ENCODE measurements at places on chromosomes 6 and 20.

- DNase-seq = peak; percentile 31
Observed at GRCh38 chr6:38080889-38081288, 261.4 kb downstream of the ZFAND3 start.

DNA sequence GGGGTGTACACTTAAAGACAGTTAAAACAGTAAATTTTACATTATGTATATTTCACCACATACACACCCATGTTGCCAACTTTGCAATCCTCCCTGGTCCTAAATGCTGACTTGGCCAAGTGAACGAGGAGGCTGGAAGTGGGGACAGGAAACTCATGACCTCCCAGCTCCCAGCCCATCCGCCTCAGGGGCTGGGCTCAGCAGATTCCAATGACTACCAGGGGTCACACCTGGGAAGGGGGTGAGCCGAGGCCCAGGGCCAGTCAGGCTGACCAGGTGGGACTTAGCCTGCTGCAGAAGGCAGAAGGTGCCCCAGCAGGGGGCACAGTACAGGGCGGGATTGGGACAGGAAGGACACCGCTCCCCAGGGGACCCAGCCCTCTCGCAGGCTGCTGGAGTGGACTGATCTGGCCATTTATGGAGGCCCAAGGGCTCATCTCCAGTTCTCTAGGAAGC, 2.4 kb downstream of the SIGLEC1 start:
- DNase-seq = peak; percentile 17

- no peak for DNase-seq
Observed at GRCh38 chr6:48423640-48424365, 312.8 kb upstream of the PTCHD4 start.

DNA sequence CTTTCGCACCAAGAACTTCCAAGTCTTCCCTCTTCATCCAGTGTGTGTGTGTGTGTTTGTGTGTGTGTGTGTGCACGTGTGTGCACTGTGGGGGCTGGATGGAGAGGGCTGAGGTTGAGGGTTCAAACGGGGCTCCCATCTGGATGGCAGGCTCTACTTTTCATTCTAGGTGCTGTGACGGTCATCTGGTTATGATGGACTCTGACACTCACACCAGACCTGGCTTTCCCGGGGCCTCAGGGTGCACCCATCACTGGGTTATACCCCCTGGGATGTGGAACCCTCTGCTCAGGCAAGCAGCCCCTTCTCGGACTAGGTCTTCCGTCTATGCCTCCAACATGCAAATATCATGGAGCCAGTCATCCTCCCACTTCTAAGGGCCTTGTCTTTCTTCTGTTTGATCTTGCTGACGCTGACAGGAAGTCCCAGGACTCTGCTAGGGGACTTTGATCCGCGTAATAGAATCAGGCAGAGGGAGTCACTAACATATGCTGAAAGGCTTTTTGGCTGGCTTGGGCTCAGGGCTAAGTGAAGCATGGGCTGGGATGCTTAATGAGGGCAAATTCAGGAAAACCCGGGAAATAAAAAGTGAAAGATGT, 313.6 kb downstream of the CDC5L start:
- no peak for DNase-seq

DNA sequence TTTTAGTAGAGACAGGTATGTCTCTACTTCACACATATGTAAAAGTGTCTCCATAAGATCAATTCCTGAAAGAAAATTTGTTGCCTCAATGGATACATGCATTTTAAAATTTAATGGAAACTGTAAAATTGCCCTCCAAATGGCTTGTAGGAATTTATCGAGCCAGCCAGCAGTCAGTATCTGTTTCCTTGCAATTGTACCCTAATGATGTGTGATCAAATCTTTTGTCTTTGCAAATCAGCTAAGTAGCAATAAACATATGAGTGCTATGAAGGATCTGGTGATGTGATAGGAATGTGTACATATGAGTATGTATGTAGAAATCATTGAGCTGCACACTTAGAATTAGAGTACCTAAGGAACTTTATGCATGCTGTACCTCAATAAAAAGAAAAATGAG, 253.0 kb downstream of the MAFB start:
- no peak for DNase-seq

DNA sequence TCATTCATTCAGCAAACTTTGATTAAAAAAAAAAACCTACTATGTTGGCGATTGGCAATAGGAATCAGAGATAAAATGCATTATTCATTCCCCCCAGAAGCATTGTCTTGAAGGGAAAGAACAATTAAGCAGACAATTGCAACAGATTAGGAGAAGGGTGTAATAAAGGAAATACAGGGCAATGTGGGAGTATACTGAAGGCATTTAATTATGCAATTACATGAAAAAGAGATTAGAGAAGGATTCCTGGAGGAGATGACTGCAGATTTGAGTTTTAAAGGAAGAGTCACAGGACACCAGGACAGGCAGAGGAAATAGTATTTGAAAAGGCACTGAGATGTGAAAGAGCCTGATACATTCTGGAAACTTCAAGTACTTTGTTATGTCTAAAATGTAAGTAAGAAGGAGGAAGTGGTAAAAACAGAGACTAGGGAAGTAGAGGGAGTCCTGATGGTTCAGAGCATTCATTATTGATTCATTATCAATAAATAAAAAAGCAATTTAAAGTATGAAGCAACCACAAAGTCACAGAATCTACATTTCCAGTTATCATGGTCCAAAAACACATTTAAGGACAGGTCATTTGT, 43.7 kb downstream of the THEMIS start:
- no peak for DNase-seq

GRCh38 chr6:10320291-10320690, 94.6 kb downstream of the TFAP2A start:
- DNase-seq = no peak

GRCh38 chr6:3573670-3574069, 116.8 kb upstream of the SLC22A23 start:
- DNase-seq = no peak

DNA sequence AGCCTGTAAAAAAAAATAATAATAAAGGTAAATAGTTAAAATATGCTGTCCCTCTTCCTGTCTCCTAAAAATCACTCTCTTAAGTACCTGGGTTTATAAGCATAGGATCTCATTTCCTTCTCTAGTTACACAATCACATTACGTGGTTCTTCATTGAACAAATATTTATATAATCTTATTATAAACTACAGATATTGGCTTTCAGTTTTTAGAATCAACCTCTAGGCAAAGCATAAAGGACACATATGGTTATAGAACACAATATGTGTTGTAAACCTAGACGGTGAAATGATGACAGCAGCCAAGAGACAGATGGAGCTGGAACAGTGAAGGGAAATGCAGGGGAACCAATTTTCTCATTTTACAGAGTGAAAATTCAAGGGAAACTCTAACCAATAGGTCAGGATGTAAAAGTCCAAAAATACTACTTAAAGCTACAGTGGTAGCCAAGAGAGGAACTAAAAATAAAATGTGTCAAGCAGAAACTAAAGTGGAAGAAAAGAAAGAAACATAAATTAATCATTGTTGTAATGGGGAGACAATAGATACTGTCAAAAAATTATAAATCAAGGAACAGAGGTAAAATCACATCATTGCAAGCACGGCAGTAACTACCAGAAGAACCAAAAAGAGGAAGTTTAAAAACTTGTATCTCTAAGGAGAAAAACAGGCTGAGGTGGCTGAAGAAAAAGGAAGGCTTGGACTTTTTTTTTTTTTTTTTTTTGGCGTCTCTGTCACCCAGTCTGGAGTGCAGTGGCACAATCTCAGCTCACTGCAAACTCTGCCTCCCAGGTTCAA, 82.8 kb upstream of the CDYL start:
- peak; percentile 45 for DNase-seq

- DNase-seq = no peak
Observed at GRCh38 chr20:53652090-53652858, 58.6 kb upstream of the ZNF217 start.

DNA sequence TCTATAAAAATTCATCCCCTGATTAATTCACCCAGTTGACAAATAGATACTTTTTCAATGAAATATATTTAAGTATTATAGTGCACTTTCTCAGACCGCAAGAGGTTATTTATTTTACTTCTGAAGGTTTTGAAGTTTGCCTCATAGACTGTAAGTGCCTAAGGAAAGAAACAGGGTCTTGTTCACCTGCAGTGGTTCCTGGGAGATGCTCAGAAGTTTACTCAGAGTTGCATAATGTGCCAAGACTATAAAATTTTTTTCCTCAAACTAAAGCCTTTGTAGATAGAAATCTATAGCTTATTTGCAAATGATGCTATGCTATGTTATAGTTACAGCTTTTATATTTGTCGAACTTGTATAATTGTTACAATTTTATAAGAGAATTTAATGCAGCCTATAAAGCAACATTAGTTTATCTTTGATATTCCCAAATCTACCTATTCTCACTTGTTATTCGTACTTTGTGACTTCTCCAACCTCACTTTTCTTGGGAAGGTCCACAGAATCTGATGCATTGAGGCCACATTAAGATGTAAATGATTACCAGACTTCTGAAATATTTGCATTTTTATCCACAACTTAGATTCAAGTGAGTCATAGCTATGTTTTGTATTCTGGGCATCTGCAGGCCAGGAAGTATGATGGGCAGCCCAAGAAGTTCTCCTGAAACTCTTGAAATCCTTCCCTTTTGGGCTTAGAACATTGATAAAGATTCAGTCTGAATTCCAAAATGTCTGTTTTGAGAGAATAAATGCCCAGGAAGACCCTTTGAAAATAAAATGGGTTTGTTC, 35.7 kb downstream of the KCNQ5 start:
- DNase-seq = no peak

GRCh38 chr20:38073307-38074071, 39.9 kb downstream of the RPRD1B start:
- DNase-seq = peak; percentile 73

DNA sequence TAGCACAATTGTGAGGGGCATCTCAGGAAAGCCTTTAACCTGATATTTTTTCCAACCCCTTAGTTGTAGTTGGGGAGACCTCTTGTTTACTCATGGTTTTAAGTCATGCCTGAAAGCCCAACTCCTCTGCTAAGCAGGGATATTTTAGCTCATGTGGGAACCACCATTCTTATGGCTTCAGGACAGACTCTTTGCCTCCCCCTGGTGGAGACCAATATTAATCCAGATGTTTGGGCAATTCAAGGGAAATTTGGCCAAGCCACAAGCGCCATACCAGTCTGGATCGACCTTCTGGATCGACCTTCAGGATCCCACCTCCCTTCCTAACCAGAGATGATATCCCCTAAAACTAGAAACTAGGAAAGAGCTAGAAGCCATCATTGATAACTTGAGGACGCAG, 211.2 kb downstream of the C6orf118 start:
- no peak for DNase-seq

DNA sequence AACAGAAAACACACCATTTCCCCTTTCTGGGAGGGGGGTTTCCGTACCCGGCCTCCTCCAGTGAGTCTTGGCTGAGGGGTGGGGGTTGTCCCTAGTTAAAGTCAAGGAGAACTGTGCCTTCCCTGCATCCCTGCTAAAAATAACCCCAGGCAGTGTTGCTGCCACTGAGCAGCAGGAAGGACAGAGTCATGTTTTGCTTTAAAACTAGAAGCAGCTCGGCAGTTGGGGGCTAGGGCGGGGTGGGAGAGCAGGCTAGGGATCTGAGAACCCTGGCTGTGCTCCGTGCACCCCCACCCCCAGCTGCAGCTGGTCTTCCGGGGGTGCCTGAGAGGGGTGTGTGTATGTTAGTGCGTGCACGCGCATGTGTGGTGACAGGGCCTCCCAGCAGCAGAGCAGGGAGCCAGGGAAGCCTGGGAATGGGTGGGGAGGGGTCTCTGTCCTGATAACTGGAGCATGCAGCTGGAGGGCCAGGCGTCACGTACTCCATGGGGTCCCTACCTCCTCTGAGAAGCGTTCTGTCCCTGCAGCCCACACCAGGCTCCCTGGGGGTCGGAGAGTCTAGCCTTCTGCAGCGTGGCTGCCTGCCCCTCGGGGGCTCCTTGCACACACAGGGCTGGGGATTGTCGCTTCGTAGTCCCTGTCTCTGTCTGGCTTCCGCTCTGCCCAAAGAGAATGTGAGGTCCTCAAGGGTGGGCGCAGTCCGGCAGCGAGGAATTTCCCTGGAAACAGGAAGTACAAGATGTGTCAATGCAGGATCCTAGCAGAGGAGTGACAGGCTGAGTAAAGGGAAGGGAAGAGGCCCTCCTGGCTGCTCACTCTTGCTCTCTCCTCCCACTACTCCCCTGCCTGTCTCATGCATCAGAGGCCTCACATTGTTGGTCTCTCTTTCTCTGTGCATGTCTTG, 16.8 kb upstream of the ARMC12 start:
- DNase-seq = peak; percentile 96

GRCh38 chr20:44069203-44070011, 117.6 kb downstream of the JPH2 start:
- DNase-seq = peak; percentile 8

GRCh38 chr6:19157486-19157885, 679.7 kb upstream of the ID4 start:
- no peak for DNase-seq

DNA sequence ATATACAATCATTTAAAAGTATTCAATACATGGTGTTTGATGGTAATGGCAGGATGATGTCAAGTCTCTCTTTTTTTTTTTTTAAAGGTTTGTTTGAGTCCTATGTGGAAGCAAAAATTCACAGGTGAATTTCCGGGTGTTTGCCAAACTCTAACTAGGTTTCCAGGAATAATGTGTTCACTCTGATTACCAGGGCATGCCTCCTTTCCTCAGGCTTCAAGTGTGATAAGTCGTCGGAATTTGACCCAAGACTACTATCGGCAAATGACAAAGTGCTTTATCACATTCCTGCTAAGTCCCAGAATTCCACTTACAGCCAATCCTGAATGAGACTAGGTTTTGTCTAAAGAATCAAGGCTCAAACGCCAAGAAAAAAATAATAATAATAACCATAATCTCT, 7.3 kb downstream of the OARD1 start:
- DNase-seq = no peak

DNA sequence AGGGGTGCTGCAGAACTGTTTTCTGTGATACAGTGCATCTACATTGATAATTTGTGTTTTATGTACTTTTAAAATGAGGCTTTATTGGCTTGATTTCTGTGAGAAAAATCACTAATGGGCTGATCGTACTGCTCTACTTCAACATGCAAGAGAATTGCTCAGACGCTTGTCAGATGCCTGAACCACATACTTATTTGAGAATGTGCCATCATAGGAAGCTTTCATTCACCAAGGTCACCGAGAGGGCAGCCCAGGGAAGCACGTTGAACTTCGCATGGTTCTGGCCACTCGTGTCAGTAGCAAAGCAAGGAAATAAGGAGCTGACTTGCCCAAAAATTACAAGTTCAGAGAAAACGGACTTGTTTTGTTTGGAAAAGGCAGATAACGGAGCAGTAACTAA, 168.5 kb upstream of the AKAP12 start:
- no peak for DNase-seq
